ENCODE measurements at places on chromosomes 3 and 15.

- DNase-seq, result no peak
Measured at GRCh38 chr3:5317557-5317956, 130.1 kb downstream of the EDEM1 start.

DNA sequence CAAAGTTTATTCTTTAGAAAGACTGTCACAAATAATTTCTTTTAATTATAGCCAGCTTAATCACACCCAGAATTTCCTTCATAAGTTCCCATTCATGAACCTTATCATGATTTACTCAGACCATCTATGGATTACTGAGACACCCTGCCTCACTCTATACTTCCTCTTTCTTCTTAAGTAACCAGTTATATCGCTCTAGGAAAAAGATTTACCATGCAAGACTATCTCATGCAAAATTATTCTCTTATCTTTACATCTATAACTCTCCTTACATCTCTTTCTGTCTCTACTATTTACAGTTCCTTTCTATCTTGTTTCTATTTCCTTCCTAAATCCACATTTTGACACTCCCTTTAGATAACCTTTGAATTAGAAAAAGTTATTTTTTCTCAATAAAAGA lies 316.8 kb downstream of the POLQ start:
- DNase-seq, result no peak

GRCh38 chr3:44232407-44232806 lies 9.3 kb upstream of the TOPAZ1 start:
- no peak for DNase-seq

- no peak for DNase-seq
Measured at GRCh38 chr3:55541016-55541415, 53.9 kb upstream of the WNT5A start.

- DNase-seq, result no peak
Measured at GRCh38 chr15:24878153-24878552, 76.6 kb upstream of the SNRPN start.

DNA sequence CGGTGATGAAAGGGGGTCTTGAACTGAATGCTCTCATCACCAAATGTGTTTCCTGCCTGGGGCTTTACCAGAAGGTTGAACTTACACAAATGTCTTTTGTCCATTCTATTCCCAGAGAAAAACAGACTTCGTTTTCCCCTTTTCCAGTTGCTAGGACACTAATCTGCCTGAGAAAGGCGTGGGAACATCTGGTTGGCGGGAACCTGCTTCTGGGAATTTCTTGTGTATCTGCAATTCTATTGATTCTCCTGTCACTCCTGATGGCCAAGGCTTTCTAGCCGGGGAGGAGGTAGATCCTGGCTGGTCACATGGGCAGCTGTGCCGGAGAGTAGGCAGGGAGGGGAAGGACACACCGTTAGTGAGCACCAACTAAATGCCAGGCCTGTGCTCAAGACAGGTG lies 31.1 kb upstream of the CCDC174 start:
- DNase-seq, result no peak

- DNase-seq, result no peak
Measured at GRCh38 chr3:164416491-164417222, 661.6 kb downstream of the SI start.

- no peak for DNase-seq
Measured at GRCh38 chr3:52866427-52866826, 30.9 kb downstream of the STIMATE start.

DNA sequence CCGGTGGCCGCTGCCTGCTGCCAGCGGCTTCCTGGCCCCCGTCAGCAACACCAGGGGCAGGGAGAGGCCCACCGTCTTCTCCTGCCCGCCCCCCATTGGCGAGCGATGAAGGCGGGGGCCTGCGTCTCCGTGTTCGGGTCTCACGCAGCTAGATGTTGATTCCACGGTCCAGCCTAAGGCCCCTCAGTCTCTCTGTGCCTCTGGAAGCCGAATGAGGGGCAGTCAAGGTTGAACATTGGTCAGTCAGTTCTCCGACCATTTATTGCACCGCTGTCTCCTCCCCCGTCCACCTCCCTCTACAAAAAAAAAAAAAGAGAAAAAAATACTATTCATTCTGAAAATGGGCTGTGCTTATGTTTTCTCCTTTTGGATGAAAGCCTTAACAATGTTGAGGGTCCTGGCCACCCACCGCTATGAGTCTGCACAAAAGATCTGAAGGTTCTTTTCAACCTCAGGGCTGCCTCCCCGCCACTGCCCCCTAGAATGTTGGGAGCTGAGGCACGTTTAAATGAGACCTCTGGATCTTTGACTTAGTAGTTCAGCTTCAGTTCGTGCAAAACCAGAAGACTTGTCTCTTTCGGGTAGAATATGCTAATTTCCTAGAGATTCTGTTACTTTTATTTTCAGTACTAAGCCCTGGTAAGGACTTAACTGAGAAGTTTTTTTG lies 736 bp downstream of the IREB2 start:
- DNase-seq, result peak; percentile 15

- no peak for DNase-seq
Measured at GRCh38 chr3:96449803-96450202, 364.6 kb upstream of the EPHA6 start.

- no peak for DNase-seq
Measured at GRCh38 chr3:52397676-52398399, 47.1 kb downstream of the SEMA3G start.

DNA sequence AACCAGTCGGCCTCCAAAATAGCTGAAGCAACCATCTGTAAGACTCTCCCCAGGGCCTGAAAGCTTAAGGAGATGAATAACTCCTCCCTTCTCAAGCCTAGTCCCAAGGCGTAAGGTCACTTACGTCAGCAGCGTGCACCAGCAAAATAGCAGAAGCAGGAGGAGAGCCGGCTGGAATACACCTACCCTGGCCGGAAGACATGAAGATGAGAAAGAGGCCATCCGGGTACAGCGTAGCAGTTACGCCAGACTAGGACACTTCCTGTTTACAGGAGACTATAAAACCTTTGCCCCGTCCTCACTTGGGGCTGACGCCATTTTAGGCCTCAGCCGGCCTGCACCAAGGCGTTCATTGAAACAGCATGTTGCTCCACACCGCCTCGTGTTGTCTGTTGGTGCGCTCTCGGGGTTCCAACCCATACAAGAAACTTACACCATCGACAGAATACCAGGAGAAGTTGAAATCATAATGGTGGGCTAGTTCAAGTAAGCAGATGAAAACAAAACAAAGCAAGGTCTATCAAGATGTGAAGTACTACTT lies 2.5 kb downstream of the CFAP92 start:
- no peak for DNase-seq

- DNase-seq, result no peak
Measured at GRCh38 chr3:4061783-4062360, 241.3 kb upstream of the SETMAR start.

DNA sequence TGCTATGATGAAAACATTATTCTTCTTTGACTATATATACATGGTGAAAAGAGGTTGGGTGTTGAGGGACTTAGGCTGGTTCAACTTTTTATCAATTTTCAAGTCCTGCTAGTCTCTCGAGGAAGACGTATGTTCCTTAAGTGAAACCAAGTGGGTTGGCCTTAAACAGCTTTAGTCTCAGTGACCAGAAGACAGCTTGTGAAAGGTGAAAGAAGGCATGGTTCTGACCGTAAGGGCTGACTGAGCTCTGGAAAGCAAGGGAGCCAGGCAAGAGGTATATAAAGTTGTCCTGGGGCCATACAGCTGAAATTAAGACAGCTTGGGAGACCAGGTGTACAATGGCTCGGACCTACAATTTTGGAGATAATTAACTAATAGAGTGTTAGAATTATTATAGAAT lies 128.9 kb upstream of the TP63 start:
- DNase-seq, result no peak

- no peak for DNase-seq
Measured at GRCh38 chr3:37029111-37029510, 35.8 kb downstream of the MLH1 start.

DNA sequence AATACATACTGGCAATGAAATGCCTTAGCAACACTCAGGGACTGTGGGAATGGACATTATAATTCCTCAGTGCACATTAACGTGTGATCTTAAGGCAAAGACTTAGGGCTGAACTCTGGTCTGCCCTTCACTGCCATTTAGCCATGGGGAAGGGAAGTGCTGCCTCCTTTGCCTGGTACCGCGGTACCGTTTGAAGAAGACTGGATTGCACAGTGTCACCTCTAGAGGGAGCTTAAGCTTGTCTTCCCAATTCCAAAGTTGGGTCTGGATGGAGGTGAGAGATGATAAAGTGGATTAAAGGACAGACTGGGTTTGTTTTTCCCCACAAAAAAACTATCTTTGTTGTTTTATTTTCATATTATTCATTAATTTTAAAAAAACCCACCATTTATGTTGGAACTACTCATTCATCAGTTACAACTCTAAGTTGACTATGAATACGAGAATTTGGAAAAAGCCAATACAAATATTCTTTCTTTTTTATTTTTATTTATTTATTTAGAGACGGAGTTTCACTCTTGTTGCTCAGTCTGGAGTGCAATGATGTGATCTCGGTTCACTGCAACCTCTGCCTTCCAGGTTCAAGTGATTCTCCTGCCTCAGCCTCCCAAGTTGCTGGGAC lies 60.0 kb upstream of the SYN2 start:
- DNase-seq, result peak; percentile 24

GRCh38 chr3:52835766-52836470 lies 1.1 kb upstream of the MUSTN1 start:
- DNase-seq, result no peak

DNA sequence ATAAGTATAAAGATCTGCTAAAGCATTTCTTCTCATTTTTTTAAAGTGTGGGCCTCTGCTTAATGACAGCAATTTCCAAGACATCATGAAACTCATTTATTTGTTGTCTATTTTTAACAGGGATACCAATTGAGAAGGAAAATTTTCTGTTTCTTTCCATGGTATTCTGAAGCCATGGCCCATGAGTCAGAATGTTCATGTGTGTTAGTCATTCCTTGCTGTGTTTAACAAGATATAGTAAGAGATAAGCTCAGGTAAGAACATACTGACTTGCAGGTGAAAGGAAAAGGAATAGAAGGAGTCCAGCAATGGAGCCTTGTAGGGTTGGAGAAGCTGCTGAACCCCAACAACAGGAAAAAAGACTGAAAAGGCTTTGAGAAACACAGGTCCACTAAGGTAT lies 17.0 kb upstream of the ARID3B start:
- DNase-seq, result no peak

- no peak for DNase-seq
Measured at GRCh38 chr3:73140772-73141442, 79.4 kb downstream of the EBLN2 start.

- no peak for DNase-seq
Measured at GRCh38 chr3:47422743-47423142, 41.9 kb downstream of the PTPN23 start.

DNA sequence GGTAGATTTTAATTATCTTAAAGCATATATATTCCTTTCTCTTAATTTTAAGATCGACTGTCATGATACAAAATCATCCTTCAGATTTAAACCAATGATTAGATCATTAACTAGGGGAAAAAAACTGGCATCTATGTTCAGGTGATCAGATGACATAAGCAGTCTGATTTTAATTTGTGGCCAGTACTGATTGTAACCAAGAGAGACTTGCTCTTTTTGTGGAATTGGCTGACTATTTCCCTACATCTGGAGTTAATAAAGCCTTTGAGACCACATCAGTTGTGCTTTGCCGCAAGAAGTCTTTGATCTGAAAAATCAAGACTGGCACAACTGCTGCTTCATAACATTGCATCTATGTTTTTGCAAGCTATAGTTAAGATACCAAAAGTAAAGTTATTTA lies 148.4 kb upstream of the CGNL1 start:
- DNase-seq, result no peak

- DNase-seq, result no peak
Measured at GRCh38 chr3:134597390-134597970, 53.3 kb downstream of the KY start.

GRCh38 chr3:174346571-174346970 lies 512.6 kb upstream of the NAALADL2 start:
- DNase-seq, result no peak

- DNase-seq, result no peak
Measured at GRCh38 chr3:136296960-136297359, 46.8 kb downstream of the PCCB start.

GRCh38 chr15:39552556-39552955 lies 28.3 kb upstream of the THBS1 start:
- no peak for DNase-seq

GRCh38 chr3:17090280-17090983 lies 205.7 kb downstream of the PLCL2 start:
- no peak for DNase-seq

DNA sequence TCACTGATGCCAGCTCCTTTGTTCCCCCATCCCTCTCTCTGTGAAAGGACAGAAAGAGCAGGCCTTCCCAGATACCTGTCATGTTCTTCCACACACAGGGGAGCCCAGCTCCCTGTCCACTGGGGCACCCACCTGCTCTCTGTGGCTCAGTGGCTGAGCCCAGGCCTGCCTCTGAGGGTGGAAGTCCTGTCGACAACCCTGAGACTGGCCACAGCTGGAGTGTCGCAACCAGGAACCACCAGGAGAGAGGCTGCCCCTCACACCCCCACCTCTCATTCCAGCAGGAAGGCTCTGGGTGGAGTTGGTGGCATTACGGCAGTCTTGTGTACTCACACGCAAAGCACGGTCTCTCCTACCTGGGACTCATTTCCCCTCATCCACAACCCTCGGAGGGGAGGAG lies 66.3 kb downstream of the MEGF11 start:
- DNase-seq, result no peak

- no peak for DNase-seq
Measured at GRCh38 chr15:89662893-89663626, 7.8 kb upstream of the KIF7 start.

GRCh38 chr15:85412956-85413854 lies 32.8 kb downstream of the AKAP13 start:
- DNase-seq, result peak; percentile 42

DNA sequence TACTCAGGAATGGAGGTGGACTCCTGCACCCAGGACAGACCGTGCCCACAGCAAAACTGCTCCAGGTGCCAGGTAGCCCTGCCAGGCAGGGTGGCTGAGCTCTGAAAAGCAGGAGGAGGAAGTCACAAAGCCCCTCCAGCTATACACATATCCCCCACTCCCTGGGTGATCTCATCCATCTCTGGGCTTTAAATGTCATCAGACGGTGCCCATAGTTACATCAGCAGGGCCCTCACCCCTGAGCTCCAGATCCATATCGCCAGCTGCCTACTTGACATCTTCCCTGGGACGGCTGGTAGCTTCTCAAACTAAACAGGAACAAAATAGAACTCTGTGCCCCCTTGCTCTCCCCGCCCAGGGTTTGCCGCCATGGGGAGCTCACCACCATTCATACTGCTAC lies 87.7 kb downstream of the MEGF11 start:
- DNase-seq, result no peak

- DNase-seq, result no peak
Measured at GRCh38 chr3:52185311-52185710, 12.6 kb upstream of the ALAS1 start.

DNA sequence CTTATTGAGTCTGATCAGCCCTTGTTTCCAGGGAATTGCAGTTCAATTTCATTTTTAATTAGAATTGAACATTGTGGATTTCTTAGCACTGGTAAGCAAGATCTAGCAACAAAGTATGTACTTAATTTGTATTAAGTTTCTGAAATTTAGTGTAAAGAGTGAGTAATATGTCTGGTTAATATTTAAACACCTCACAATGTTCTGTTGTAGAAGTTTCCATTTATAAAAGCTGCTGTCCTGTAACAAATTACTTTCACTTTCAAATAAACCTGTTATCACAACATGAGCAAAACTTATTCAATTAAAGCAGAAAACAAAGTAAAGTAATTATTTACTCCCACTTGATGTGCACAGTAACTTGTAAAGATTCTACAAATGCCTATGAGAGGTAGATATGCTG lies 448.5 kb downstream of the NAALADL2 start:
- no peak for DNase-seq
